ENCODE measurements at places on chromosomes 3 and 15. TPM values are rescaled to one million over a fixed set of nuclear protein-coding genes. Genes with fewer than 3 reads are reported as not detected.

The TRAK1 gene
- 39.6 TPM for polyA plus RNA-seq

The SEMA4B gene
- polyA plus RNA-seq, result 6.1 TPM

The CD86 gene
- not detected for polyA plus RNA-seq

The WDR93 gene
- 0.07 TPM for polyA plus RNA-seq

The GPR149 gene
- not detected for polyA plus RNA-seq

The ESYT3 gene
- not detected for polyA plus RNA-seq

The SEMA3G gene
- polyA plus RNA-seq, result 34.0 TPM

The PRR20G gene
- not detected for polyA plus RNA-seq

The BLOC1S6 gene
- 5.5 TPM for polyA plus RNA-seq

The PLIN1 gene
- 0.08 TPM for polyA plus RNA-seq

The MAP1A gene
- polyA plus RNA-seq, result 0.68 TPM

The ITIH3 gene
- polyA plus RNA-seq, result not detected
